Breast epithelium (tissue), 4 donors: ENCODE measurements at places on chromosomes 11 and 22.

DNA sequence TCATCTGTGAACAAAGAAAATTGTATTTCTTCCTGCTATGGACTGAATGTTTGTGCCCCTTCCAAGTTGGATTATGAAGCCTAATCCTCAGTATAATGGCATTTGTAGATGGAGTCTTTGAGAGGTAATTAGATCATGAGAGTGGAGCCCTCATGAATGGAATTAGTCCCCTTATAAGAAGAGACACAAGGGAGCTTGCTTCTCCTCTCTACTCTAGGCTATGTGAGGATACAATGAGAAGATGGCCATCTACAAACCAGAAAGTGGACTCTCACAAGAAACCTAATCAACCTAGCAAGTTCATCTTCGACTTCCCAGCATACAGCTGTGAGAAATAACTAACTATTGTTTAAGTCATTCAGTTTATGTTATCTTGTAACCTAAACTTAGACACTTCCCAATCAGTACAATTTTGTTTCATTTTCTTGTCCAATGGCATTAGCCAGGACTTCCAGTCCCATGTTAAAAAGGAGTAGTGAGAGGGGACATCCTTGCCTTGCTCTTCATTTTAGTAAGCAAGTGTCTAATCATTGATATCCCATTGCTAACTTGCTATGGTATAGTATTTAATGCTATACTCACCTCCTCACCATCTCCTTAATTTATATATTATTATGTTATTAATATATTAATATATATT, 45.7 kb downstream of the PDGFD start:
- no peaks in the 10 kb centered on the region for H3K36me3 ChIP-seq
- no peak overlapping the region for H3K27ac ChIP-seq
- no peaks in the 10 kb centered on the region for H3K27me3 ChIP-seq
- H3K4me1 ChIP-seq = no peaks in the 10 kb centered on the region
- DNase-seq = no peak

DNA sequence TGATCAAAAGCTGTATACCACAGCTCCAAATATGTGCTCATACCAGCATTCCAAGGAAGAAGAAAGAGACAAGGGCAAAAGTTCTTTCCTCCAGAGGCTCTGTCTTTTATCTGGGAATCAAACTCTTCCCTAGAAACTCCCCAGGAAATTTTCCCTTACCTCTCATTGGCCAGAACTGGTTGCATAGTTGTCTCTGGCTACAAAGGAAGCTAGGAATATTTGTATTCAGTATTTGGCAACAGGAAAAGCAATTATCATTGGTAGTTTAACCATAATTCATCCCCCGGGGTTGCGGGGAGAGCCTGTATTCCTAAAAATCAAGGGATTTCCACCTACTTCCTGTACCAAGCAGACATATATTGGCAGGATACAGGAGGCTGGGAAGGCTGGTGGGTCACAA, 10.5 kb upstream of the ZFTA start:
- H3K4me1 ChIP-seq = no peaks in the 10 kb centered on the region
- DNase-seq = no peak
- H3K27me3 ChIP-seq = no peaks in the 10 kb centered on the region
- H3K27ac ChIP-seq = no peak overlapping the region

DNA sequence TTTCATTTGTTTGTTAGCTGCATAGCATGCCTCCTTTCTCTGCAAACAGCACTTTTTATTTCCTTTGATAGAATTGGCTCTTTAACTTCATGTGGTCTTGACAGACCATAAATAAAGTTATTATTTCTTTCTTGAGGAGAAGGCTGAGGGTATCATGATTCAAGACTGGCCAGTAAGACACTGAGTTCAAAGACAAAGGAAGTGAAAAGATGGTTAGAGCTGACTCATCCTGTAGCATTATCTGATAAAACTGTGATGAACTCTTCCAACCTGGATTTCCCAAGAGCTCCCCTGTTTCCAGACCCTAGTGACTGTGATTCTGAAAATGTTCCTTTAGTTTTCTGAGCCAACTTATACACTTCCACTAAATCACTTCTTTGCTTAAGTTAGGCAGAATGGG, 179.3 kb upstream of the FAT3 start:
- H3K4me3 ChIP-seq = no peak overlapping the region
- H3K4me1 ChIP-seq = no peaks in the 10 kb centered on the region
- no peaks in the 10 kb centered on the region for H3K27me3 ChIP-seq
- DNase-seq = no peak
- H3K36me3 ChIP-seq = no peaks in the 10 kb centered on the region

DNA sequence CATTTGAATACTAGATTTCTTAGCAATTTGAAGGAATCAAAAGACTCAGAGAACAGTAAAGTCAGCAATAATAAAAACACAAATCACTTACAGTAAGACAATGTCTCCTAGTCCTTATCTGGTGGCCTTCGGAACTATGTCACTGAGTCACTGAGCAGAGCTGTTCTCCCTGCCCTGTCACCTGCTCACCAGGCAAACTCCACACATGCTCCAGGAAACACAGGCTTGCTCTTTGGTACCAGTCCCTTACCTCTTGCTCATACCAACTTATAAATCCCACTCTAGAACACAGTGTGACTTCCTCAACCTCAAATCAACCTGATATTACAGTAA, 81.1 kb upstream of the CHRM4 start:
- no peaks in the 10 kb centered on the region for H3K27me3 ChIP-seq
- no peak overlapping the region for H3K27ac ChIP-seq
- H3K36me3 ChIP-seq = no peaks in the 10 kb centered on the region
- DNase-seq = no peak

DNA sequence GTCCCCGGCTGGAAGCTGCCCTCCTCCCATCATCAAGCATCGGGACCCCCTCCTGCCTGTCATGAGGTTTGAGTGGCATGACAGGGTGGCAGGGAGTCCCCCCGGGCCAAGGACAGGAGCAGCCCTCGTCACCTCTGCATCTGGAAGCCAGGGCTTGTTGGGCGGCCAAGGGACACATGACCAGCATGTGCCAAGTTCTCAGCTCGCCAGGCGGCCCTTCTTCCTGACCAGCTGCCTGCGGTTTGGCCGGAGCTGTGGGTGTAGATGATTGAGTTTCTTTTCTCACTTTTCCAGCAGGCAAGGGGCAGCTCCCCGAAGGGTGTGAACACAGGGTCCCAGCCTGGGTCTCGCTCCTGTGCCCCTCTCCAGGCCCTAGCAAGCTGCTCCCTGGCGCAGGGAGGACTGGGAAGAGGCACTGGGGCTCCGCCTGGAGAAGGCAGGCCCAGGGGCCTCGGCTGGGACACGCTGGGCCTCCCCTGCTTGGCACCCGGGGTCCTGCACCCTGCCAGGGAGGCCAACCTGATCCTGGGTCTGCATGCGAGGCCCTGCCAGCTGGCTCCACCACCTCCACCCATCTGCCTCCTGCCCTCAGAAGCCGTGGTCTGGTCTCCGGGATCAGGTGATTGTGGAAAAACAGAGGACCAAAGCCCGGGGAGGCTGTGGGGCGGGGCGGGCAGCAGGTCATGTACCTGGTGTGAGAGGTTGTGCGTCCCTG, 13.4 kb downstream of the ARHGAP8 start:
- peak; percentile 63 for DNase-seq
- H3K4me3 ChIP-seq = no peak overlapping the region
- peaks cover 7% of the 10 kb centered on the region for H3K4me1 ChIP-seq
- H3K36me3 ChIP-seq = no peaks in the 10 kb centered on the region
- no peaks in the 10 kb centered on the region for H3K27me3 ChIP-seq

DNA sequence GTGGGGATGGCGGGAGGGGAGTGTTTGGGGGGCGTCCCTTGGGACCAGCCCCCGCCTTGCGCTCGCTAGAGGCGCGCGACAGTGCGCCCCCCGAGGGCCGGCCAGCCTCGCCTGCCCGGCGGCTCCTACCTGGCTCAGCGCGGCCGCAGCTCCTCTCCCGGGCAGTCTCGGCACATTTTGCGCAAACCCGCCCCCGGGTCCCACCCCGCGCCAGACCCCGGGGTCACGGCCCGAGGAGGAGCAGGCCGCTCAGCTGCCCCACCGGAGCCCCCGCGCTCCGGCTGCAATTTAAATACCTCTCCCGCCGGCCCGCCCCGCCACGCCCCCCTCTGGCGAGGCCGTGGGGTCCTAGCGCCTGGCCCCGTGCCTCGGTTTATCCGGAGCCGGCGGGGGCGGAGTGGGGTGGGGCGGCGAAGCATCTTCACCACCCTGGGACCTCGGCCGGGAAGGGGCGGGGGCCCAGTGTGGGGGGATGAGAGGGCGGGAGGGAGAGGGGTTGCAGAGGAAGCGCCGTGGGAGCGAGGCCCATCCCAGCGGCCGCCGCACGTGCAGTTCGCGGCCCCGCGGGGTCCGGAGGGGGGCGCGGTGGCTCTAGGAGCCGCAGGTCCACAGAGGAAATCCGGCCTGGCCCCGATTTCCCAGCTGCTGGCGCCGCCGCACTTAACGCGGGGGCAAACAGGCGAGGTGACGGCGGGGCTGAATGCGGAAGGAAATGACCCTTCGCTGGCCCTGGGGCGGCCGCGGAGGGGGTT, at the start of gene LRRC32:
Gene LRRC32 (minus strand): TSS at position 263 of the 752 bp plus-strand sequence. CDS start 4,793 bp downstream, outside the sequence.
- peak within 1 kb of the TSS; percentile 77 for H3K4me3 ChIP-seq
- no peaks in the 10 kb centered on the region for H3K36me3 ChIP-seq
- no peaks in the 10 kb centered on the region for H3K4me1 ChIP-seq

DNA sequence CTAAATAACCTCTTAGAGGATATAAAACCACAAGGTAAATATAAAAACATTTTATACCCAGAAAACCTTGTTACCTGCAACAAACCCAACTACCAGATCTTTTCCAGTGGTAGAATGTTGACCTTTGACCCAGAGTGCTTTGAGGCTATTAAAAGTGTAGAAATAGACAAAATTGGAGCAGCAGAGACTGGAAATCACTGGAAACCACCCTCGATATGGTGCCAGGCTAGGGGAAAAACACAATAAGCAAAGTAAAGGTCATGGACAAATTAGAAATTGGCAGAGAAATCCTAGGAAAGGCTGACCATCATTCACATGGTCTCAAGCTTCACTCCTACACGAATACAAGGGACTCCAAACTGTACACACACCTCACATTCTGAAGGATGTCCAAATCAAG, 26.7 kb downstream of the SLC25A17 start:
- no peak overlapping the region for H3K4me3 ChIP-seq
- no peak for DNase-seq
- H3K4me1 ChIP-seq = no peaks in the 10 kb centered on the region
- H3K27me3 ChIP-seq = no peaks in the 10 kb centered on the region
- H3K27ac ChIP-seq = no peak overlapping the region

DNA sequence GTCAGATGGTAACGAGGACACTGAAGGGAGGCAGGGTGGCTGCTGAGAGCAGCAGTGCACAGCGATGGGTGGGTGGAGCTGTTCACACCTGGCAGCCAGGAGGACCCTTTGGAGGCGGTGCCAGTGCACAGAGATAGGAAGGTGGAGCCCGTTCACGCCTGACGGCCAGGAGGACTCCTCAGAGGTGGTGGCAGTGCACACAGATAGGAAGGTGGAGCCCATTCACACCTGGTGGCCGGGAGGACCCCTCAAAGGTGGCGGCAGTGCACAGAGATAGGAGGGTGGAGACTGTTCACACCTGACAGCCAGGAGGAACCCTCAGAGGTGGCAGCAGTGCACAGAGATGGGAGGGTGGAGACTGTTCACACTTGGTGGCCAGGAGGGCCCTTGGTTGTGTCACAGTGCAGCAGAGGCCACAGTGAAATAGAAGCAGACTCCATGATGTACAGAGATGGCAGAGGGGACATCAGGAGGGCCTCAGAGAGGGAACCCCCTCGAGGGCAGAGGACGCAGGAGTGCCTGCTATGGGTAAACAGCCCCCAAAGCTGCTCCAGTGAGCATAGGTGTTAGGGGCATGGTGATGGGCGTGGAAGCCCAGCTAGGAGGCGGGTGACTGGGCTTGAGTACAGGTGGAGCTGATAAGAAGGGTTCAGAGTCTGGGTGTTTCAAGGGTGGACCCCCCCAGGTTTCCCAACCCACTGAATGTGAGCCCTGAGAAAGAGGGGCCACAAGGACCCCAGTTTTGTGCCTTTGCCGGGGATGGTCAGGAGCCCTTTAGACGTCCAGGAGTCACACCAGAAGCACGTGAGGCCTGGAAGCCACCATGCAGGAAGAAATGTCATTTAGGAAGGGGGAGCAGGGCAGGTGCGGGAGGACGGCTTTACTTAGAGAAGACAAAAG, 566.7 kb downstream of the BRD1 start:
- H3K27me3 ChIP-seq = no peaks in the 10 kb centered on the region
- H3K36me3 ChIP-seq = no peaks in the 10 kb centered on the region
- H3K4me1 ChIP-seq = no peaks in the 10 kb centered on the region
- no peak for DNase-seq

GRCh38 chr22:35795476-35795875, 77.8 kb downstream of the APOL5 start:
- H3K27me3 ChIP-seq = no peaks in the 10 kb centered on the region
- no peaks in the 10 kb centered on the region for H3K4me1 ChIP-seq
- H3K4me3 ChIP-seq = no peak overlapping the region
- no peak overlapping the region for H3K27ac ChIP-seq
- no peaks in the 10 kb centered on the region for H3K36me3 ChIP-seq
- no peak for DNase-seq
